ENCODE measurements at places on chromosomes 1 and 21.

DNA sequence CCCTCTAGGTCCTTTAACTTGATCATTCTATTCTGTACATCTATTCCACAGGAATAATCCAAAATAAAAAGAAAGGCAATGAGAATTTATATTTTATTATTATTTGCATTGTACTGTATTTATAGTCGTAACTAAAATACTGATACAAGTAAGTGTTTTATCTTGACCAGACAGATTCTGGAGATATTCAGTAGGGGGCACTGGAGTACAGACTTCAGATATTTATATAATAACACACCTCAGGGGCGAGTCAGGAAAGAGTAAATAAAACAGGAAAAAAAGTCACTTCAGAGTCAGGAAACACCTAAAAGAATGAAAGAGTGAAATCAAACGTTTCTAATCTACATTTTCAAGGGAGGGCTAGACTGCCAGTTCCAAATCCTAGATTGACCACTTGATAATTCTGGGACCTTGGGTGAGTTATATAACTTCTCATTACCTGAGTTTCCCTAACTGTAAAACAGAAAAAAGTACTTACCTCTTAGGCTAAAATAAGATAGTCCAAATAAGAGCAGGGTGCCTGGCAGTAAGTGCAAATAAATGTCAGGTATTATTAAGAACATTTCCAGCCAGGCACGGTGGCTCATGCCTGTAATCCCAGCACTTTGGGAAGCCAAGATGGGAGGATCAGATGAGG is 31.1 kb upstream of the MTF1 start:
- peak; percentile 31 for DNase-seq

- DNase-seq: no peak
Measured at GRCh38 chr1:221822591-221822990, 80.7 kb upstream of the DUSP10 start.

GRCh38 chr1:206681359-206681758 is 3.3 kb upstream of the MAPKAPK2 start:
- DNase-seq: no peak

DNA sequence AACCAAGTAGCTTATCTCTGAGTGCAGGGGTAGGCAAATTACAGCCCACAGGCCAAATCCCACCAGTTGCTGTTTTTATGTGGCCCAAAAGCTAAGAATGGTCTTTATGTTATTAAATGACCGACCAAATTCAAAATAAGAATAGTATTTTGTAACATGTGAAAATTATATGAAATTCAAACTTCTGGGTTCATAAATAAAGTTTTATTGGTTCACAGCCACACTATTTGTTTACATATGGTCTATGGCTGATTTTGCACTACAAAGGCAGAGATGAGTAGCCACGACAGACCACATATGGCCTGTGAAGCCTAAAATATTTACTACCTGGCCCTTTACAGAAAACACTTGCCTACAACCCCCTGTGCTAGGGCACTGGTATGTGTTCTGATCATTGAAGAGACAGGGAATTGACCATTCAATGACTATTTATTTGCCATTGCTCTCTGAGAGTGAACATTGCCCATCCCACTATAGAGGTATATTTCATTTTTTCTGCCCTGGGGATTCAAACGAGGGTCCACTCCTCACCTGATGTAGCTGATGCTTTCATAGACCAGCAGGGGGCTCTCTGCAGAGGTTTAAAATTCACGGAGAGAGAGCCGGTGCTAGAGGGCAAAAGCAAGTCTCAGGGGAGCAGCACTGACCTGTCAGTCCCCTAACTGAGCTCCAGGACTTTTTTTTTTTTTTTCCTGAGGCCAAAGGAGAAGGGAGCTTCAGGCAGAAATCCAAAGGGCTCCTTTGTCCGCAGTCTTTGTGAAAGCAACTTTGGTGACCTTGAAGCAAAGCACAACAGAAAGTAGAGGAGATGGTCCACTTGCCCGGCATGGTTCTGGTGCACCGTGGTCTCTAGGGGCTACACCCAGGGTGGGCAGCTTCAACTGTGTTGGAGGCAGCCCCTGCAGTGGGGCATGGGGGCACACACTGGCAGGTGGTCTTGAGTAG is 7.3 kb upstream of the GNL2 start:
- DNase-seq: peak; percentile 17

DNA sequence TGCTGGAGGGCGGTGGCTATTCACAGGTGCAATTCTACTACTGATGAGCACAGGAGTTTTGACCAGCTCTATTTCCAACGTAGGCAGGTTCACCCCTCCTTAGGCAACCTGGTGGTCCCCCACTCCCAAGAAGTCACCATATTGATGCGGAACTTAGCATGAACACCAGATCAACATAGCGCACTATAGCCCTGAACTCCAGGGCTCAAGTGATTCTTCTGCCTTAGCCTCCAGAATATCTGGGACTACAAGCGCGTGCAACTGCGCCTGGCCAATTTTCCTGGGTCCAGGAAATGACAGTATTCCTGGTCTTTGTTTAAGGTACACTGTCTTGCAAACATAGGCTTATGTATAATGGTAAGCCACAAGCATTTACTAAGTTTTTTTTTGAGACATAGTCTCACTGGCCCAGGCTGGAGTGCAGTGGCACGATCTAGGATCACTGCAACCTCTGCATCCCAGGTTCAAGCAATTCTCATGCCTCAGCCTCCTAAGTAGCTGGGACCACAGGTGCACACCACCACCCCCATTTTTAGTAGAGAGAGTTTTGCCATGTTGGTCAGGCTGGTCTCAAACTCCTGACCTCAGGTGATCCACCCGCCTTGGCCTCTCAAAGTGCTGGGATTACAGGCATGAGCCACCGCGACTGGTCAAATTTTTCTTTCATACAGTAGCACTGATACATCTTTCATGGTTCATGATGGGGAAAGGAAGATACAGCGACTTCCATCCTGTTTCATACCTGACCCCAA is 12.6 kb downstream of the MCL1 start:
- DNase-seq: no peak

DNA sequence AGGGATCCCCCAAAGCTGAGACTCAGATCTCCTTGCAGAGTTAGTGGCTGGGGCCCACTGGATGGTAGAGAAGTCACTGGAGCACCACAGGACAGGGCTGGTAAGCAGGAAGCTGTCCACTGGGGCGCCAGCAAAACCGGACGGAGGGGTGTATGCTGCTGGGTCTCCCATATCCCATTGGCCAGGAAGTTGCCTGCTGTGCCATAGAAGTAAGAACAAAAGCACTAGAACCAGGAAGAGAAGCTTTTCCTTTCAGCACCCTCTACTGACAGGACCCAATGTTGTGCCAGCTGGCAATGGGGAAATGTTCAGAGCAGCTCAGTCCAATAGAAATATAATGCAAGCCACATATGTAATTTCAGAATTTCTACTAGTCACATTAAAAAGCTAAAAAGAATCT is 146.6 kb downstream of the SPATA46 start:
- no peak for DNase-seq

DNA sequence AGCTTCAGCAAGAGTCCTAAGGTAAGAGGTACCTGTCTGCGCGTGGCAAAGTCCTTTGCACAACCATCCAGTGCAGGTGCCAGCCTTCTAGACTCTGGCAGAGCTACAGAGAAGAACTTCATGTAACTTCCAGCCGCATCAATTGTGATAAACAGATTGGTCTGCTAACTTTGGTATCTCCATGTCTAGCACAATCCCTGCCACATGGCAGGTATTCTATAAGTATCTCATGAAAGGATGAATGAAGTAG is 29.8 kb downstream of the CD48 start:
- DNase-seq: no peak

- DNase-seq: no peak
Measured at GRCh38 chr1:17798799-17799382, 43.8 kb downstream of the ACTL8 start.

GRCh38 chr1:161001525-161001924 is 19.4 kb downstream of the F11R start:
- no peak for DNase-seq

GRCh38 chr1:248824301-248824700 is 1.4 kb downstream of the SH3BP5L start:
- no peak for DNase-seq

- no peak for DNase-seq
Measured at GRCh38 chr1:168567007-168567406, 9.4 kb upstream of the XCL1 start.

DNA sequence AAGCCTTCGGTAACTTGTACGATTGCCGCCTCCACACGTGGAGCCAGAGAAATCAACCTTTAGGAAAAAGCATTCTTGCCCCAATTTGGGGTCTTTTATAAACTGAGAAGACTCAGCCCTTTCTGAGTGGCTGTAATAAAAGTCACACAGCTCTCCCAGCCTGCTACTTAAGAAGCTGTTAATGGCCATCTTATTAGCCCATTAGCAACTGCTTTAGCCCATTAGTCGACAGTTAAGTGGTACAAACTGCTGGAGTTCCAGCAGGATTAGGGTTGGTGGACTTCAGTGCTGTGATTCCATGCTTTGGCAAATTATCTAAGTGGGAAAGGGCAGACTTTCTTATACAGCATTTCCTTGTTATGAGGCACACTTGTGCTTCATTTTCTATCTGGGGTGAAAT is 461.3 kb downstream of the RPS6KC1 start:
- no peak for DNase-seq

Measured in fibroblast of skin of right quadriceps (primary cell).